ENCODE measurements at places on chromosomes 5 and 9. TPM values are rescaled to one million over a fixed set of nuclear protein-coding genes. Genes with fewer than 3 reads are reported as not detected.

The GLRA1 gene
- polyA plus RNA-seq = 0.03 TPM

DNA sequence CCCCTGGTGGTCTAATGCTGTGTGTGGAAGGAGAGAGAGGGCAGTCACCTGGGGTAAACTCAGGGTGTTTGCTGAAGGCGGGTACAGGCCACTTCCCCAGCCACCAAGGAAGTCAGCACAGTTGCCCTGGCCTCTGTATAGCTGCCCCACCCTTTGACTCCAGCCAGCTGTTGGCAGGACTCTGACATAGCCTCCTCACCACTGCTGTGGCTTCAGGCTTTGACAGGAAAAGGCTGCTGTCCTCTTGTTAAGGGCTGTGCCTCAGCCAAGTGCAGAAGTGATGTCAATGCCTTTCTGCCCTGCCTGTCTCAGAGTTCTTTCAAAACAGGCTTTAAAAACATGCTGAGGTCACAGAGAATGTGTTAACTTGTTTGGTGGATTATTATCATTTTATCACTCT is 487.2 kb upstream of the KLF4 start:
- no peak for DNase-seq

- DNase-seq = no peak
Measured at GRCh38 chr5:171451421-171451820, 32.0 kb downstream of the FGF18 start.

- DNase-seq = no peak
Measured at GRCh38 chr9:32580631-32581300, 7.8 kb upstream of the NDUFB6 start.

- no peak for DNase-seq
Measured at GRCh38 chr5:180116077-180116999, 44.8 kb upstream of the RNF130 start.

The TAF9 gene
- polyA plus RNA-seq = 73.3 TPM

- no peak for DNase-seq
Measured at GRCh38 chr9:10479172-10479571, 133.6 kb downstream of the PTPRD start.

The CDH12 gene
- polyA plus RNA-seq = 1.1 TPM

All from large intestine (tissue), 12 donors.